ENCODE measurements at places on chromosomes 2 and 18.

DNA sequence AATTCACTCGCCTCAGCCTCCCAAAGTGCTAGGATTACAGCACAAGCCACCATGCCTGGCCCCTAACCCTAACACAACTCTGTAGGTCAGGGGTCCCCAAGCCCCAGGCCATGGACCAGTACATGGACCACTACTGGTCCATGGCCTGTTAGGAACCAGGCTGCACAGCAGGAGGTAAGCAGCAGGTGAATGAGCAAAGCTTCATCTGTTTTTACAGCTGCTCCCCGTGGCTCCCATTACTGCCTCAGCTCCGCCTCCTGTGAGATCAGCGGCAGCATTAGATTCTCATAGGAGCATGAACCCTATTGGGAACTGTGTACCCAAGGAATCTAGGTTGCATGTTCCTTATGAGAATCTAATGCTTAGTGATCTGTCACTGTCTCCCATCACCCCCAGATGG, 201.7 kb downstream of the NRP2 start:
- DNase-seq = no peak

GRCh38 chr18:63438181-63438580, 15.9 kb upstream of the VPS4B start:
- DNase-seq = no peak

GRCh38 chr2:74792282-74792681, 41.6 kb upstream of the HK2 start:
- DNase-seq = no peak

GRCh38 chr2:126835831-126836230, 62.9 kb upstream of the TEX51 start:
- no peak for DNase-seq

- DNase-seq = no peak
Measured at GRCh38 chr2:3968736-3969135, 265.4 kb downstream of the DCDC2C start.

- no peak for DNase-seq
Measured at GRCh38 chr18:26059357-26059756, 31.1 kb downstream of the SS18 start.

- no peak for DNase-seq
Measured at GRCh38 chr2:224276251-224276650, 125.7 kb downstream of the FAM124B start.

DNA sequence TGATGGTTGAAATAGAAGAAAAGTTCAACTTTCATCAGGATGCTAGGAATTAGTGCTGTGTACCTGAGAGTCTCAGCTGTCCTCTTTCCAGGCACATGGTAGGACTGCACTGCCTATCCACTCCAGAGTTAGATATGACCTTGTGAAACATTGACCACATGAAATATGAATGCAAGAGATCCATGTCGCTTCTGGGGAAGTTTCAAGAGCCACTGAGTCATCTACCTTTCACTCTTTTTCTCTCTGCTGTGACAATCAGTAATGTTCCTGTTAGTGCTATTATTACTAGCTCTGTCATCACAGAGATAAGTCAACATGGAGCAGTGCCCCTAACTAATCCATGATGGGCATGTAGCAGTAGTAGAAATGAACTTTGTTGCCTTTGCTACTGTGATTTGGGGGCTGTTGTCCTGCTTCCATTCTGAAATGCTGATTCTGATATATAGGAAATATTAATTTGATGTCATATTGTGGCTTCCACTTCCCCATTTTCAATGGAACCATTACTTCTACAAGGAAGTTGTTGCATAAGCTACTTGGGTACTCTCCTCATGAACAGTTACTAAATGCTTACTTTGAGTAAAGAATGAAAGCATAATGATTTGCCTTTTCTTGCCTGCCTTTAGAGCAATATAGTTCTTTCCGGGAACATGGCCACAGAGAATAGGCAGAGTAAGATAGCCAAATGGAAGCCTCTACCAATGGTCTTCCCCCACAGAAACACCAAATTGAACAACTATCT, 192.8 kb upstream of the ZNF521 start:
- no peak for DNase-seq

DNA sequence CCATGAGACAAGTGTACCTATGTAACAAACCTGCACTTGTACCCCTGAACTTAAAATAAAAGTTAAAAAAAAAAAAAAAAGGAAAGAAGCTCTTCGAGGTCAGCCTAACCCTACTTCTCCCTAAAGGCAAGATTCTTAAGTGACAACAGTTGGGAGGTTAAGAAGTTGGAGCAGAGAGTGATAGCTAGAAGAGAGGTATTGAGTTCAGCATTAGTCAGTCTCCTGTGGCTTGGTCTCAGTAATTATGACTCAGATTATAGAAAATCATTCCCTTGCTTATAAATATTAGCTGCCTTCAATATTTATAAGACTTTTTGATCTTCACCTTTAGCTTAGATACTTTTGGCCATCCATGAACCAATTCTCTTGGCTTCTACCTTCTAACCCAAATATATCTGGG, 926.8 kb upstream of the SLC39A10 start:
- DNase-seq = no peak

DNA sequence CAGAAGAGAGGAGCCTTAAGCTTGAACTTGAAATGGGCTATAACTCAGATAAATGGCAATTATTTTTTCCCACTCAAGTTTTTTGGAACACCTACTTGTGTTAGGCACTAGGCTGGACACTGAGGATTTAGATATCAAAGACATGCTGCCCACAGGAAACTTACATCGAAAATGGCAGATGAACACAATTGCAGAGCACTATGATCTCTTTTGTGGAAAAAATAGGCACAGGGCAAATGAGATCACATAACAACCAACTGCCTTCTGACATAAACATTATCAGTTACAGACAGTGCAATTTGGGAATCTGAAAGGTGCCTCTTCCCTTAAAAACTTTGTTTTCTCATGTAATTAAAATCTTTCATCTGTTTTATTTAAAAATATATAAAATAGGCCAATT, 3.8 kb upstream of the IRS1 start:
- DNase-seq = no peak

DNA sequence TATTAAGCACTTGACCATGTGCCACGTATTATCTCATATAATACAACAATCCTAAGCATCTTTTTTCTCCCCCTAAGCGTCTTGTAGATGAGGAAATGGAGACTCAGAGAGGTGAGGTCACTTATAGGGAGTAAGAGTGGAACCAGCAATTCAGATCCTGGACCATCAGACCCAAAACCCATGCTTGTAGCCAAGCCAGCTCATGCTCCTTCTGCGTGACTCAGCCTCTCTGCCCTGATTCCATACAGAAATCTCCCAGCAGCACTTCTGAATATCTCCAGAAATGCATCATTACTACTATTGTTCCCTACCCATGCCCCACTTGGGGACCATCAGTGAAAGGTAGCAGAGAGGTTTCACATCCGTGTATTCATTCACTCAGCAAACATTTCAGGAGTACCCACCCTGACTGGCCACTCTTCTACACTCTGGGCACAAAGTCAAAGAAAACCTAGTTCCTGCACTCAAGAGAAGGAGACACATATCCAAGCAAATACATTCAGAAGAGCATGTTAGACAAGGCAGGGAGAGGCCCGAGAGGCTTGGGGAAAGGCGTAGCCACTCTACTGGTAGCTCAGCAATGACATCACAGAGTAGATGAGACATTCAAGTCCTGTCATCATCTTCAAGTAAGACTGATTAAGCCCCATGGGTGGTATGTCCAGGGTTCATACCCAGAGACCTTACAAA, 141.9 kb downstream of the MTCL1 start:
- peak; percentile 29 for DNase-seq

GRCh38 chr2:157339965-157340655, 14.5 kb upstream of the ERMN start:
- peak; percentile 13 for DNase-seq

DNA sequence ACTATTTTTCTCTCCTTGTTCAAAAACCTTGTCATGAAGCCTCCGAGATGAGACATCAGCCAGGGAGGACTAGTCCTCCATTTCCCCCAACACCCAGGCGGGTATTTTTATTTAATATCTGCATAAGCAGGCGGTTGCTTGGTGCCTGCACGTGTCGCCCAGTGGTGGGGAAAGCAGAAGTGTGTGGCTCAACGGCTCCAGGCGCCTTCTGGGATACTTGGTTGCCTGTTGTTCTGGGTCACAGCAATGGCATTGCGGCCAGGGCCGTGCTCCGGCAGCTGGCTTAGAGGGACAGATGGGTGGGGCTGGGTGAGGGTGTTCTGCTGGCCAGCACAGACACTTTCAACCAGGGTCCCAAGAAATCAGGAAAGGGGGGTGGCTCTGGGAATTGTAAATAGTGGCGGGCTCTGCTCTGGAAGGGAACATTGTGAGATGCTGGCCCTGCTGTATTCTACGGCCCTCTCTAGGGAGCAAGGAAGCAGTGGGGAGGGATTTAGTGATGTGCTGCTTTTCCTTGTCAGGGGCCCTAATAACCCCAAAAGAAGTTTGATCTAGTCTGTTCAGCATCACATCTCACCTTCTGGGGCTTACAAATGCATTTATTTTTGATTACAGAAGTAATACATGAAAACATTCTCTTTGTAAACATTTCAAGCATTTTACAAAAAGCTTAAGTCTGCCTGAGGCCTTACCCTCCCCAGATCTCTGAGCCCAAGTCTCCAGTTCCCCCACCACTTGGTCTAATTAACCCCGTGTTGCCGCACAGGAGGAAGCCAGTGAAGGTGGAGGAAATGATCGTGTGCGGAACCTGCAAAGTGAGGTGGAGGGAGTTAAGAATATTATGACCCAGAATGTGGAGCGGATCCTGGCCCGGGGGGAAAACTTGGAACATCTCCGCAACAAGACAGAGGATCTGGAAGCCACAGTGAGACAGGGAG, 1.1 kb downstream of the VAMP8 start:
- no peak for DNase-seq

- no peak for DNase-seq
Measured at GRCh38 chr2:136021406-136021805, 36.0 kb upstream of the DARS1 start.

Measured in astrocyte of the hippocampus (primary cell).